SJCRH30 (cell line): ENCODE measurements at places on chromosomes 7 and 10. TPM values are rescaled to one million over a fixed set of nuclear protein-coding genes. Genes with fewer than 3 reads are reported as not detected.

DNA sequence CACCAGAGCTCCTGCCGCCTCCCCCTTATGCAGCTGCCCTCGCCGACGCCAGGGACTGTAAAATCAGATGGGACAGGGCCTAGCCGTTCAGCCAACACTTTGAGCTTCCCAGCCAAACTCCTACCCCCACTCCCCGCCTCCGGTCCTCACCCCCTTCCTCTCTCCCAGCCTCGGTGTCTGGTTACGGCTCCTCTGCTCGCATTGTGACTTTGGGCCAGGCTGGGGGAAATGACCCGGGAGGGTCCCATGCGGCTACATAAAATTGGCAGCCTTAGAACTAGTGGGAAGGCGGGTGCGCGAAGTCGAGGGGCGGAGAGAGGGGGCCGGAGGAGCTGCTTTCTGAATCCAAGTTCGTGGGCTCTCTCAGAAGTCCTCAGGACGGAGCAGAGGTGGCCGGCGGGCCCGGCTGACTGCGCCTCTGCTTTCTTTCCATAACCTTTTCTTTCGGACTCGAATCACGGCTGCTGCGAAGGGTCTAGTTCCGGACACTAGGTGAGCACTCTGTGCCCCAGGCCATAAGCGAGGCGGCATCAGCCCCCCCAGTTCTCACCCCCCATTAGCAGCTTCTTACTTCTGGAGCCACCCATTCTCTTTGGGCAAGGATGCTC lies at the start of gene KAZALD1:
KAZALD1 (plus strand) TSS at position 366 of the 608 bp plus-strand sequence. CDS start 604 bp downstream, outside the sequence.
- peak; percentile 91 for DNase-seq
- peaks cover 19% of the 10 kb centered on the region for H3K4me1 ChIP-seq
- peak within 1 kb of the TSS; percentile 95 for H3K4me3 ChIP-seq
- H3K36me3 ChIP-seq = no peaks in the 10 kb centered on the region
- peak within 1 kb of the TSS; percentile 99 for H3K27ac ChIP-seq
- H3K27me3 ChIP-seq = no peaks in the 10 kb centered on the region

GRCh38 chr7:39417642-39418041 lies 148.6 kb upstream of the YAE1 start:
- H3K36me3 ChIP-seq = no peaks in the 10 kb centered on the region
- no peaks in the 10 kb centered on the region for H3K27me3 ChIP-seq
- H3K4me3 ChIP-seq = no peak overlapping the region
- H3K27ac ChIP-seq = no peak overlapping the region

DNA sequence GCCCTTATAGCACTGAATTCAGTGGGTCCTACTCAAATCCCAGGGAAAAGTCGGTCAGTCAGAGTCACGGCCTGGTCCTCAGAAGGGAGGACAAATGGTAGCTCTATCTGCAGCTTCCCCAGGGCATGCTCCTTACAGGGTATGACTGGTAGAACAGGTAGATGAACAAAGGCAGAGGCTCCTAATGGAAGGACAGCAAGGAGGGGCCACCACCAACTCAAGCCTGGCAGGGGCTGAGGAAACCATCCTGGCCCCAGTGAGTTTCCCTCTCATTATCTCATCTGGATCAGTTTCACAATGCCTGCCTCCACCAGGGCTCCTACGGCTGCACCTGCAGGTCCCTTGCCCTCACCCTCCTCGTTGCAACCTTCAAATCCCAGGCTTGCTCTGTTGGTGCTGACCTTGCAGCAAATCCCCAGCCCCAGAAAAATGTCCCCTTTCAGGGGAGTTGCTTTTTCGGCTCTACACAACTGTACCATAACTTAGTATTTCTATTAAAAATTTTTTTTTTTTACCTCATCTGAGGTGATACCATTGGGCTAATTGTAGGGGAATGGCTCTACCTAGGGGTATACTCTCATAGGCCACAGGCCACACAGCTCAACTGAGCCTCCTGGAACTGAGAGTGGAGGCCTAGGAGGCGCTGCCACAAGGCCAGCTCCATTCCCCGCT lies 2.4 kb upstream of the MYO1G start:
- peaks cover 42% of the 10 kb centered on the region for H3K36me3 ChIP-seq
- no peak for DNase-seq
- no peak overlapping the region for H3K4me3 ChIP-seq
- H3K4me1 ChIP-seq = peaks cover 8% of the 10 kb centered on the region
- no peaks in the 10 kb centered on the region for H3K27me3 ChIP-seq

DNA sequence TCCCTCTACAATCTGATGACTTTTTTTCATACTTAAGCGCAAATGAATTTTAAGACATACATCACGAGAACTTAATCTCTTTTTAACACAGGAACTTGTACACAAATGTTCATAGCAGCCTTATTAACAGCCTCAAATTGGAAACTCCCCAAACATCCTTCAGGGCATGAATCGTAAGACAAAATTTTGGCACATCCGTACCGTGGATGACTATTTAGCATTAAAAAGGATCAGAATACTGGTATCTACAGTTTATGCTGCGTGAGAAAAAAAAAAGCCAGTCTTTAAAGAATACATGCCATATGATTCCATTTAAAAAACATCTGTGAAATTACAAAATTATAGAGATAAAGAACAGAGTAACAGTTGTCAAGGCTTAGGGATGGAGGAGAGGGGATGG lies 46.8 kb downstream of the PDE1C start:
- H3K4me1 ChIP-seq = no peaks in the 10 kb centered on the region
- no peak for DNase-seq
- H3K27me3 ChIP-seq = no peaks in the 10 kb centered on the region
- H3K36me3 ChIP-seq = no peaks in the 10 kb centered on the region
- H3K27ac ChIP-seq = no peak overlapping the region
- no peak overlapping the region for H3K4me3 ChIP-seq

GRCh38 chr10:94027197-94027596 lies 33.5 kb downstream of the PLCE1 start:
- H3K27me3 ChIP-seq = no peaks in the 10 kb centered on the region
- no peaks in the 10 kb centered on the region for H3K36me3 ChIP-seq
- H3K4me3 ChIP-seq = no peak overlapping the region
- no peak overlapping the region for H3K27ac ChIP-seq
- DNase-seq = no peak

GRCh38 chr10:52215745-52216361 lies 98.2 kb upstream of the DKK1 start:
- H3K36me3 ChIP-seq = no peaks in the 10 kb centered on the region
- no peak overlapping the region for H3K4me3 ChIP-seq
- DNase-seq = peak; percentile 84
- peak overlapping the region; percentile 50; the same call in 1 of the 2 replicates for H3K27ac ChIP-seq

- no peak overlapping the region for H3K27ac ChIP-seq
- H3K36me3 ChIP-seq = no peaks in the 10 kb centered on the region
- H3K4me3 ChIP-seq = no peak overlapping the region
- peaks cover 17% of the 10 kb centered on the region; the same call in 1 of the 2 replicates for H3K4me1 ChIP-seq
Measured at GRCh38 chr10:48451969-48452878, 145.7 kb downstream of the MAPK8 start.

DNA sequence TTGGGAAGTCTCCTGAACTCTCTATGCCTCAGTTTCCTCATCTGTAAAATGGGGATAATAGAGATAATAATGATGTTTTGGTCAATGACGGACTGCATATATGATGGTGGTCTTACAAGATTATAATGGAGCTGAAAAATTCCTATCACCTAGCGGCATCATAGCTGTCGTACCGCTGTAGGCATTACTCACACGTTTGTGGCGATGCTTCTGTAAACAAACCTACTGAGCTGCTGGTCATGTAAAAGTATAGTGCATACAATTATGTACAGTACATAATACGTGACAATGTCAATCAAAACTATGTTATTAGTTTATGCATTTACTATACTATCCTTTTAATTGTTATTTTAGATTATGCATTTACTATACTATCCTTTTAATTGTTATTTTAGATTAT lies 339.1 kb upstream of the NPVF start:
- no peaks in the 10 kb centered on the region for H3K27me3 ChIP-seq
- DNase-seq = no peak
- H3K4me3 ChIP-seq = no peak overlapping the region
- no peak overlapping the region for H3K27ac ChIP-seq
- no peaks in the 10 kb centered on the region for H3K36me3 ChIP-seq

DNA sequence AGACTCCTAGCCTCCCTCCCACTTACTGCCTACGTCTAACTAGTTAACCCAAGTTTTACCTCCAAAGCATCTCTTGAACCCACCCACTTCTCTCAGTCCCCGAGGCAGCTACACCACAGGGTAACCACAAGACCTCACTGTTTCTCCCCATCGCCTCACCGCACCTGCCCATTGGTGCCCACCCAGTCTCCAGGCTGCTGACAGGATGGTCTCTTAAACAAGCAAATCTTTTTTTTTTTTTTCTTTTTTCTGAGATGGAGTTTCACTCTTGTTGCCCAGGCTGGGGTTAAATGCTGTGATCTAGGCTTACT lies 47.0 kb downstream of the DENND2A start:
- no peaks in the 10 kb centered on the region; the same call in 1 of the 2 replicates for H3K36me3 ChIP-seq
- H3K27ac ChIP-seq = no peak overlapping the region
- H3K4me3 ChIP-seq = no peak overlapping the region
- H3K27me3 ChIP-seq = no peaks in the 10 kb centered on the region
- H3K4me1 ChIP-seq = peaks cover 9% of the 10 kb centered on the region
- no peak for DNase-seq

The TMEM140 gene
- 0.12 TPM in 1 of 2 replicates, not detected in the other for total RNA-seq

The WDR86 gene
- 0.46 and 1.0 TPM in 2 replicates for total RNA-seq
